Foreskin keratinocyte (primary cell): ENCODE measurements at places on chromosomes 2 and 18. TPM values are rescaled to one million over a fixed set of nuclear protein-coding genes. Genes with fewer than 3 reads are reported as not detected.
A peak's percentile ranks its signal among the peaks of the same experiment; 100 is the strongest.

GRCh38 chr2:233690444-233690843 lies 2.2 kb upstream of the UGT1A6 start:
- DNase-seq, result peak; percentile 76

- DNase-seq, result no peak
These were observed 38.0 kb downstream of the TSHZ1 start for GRCh38 chr18:75248426-75249174.

DNA sequence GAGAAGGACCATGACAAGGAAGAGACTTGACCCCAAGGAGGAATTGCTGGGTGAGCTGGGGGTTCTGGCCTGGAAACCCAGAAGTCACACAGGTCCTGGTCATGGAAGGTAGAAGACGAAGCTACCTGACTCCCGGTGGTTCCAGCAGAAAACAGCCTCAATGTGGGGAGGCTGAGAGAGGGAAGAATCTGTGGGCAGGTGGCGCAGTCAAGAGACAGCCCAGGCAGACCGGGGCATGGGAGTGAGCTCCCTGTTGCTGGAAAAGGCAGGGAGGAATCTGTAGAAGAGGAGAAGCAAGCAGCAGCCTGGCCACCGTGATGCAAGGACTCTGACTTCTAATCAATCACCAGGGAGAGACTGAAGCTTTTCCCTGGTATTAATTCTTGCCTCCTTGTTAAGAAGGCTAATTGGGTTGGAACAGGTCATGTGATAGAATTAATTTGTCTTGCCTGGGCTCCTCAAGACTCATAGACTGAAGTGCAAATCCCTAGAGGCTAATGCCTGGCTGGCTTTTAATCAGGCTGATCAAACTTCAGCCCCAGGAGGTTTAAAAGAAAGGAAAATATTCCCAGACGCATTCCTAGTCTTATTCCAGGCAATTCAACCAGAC lies 30.1 kb downstream of the CNGA3 start:
- no peak for DNase-seq

DNA sequence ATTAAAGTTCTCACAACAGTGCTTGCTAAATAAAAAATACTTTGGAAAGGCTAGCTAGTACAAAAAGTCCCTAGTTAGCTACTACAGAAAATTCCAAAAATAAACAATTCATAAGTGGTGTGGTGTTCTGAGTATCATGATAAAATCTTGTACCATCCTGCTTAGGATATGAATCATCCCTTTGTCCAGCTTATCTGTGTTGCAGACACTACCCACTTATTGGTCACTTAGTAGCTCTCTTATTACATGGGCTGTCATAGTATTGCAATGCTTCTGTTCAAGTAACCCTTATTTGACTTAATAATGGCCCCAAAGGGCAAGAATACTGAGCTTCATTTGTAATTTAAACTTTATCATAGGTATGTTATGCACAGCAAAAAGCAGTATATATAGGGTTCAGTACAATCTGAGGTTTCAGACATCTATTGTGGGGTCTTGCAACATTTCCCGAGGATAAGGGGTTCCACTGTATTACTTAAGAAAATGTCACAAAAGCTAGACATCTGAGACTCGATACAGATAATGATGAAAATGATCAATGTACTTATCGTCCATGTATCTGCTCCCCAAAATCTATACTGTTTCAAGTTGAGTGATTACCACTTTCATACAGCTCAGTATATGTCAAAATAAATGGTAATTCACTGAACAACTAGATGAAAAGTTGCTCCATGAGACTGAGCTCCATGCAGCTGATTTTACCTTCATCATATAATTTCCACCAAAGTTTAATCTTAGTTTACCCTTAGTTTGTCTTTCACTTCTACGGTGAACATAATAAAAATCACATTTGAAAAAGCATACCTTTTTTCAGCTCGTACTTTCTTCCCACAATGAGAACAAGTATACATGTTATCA lies 93.8 kb downstream of the C2orf74 start:
- peak; percentile 87 for DNase-seq

GRCh38 chr2:18276583-18277075 lies 283.8 kb downstream of the RDH14 start:
- DNase-seq, result no peak

DNA sequence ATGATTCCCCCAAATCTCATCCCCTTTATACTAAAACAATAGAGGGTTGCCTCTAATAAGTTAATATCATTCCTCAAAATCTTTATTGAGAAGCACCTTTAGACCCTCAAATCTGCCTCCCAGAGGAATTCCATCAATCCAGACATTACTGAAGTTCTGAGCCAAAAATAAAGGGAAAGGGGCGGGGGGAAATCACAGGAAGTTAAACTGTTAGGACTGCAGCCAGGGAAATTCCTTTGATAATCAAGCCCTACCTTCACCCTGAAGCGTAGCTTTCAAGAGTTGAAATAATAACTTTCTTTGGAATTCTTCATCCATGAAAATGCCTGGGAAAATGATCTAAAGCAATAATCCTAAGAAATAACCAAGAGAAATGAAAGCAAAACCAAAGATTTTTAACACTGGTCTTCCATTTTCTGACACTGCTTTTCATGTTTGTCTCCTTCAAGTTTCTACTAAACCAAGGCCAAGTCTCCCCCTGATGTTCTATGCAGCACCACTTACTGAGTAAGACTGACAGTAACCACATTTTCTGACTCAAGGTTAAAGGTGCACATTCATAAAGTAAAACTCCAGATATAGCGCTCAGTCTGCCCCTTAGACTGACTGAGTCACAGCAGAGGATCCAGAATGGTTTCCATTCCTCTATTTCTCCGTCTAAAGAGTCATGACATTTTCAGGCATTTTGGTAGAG lies 78.2 kb downstream of the TCF4 start:
- DNase-seq, result peak; percentile 51

DNA sequence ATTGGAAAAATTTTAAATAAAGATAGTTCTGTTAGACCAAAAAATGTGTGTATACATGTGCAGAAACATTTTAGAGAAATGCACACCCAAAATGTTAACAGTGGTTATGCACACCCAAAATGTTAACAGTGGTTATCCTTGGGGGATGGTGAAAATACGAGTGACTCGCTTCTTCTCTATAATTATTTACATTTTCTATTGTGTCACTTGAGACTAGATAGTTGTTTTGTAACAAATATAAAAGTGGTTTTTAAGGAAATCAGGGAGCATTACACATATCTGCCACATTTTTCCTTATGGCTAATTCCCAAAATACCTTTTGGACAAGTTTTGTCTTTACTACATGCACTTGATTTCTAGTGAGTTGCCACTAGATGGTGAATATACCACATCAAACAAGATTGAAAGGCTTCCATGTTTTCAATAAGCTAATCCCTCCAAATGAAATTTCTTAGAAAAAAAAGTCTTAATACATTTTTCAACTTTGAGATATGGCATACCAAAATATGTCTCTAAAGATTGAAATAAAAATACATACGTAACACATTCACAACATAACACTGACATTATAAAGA lies 9.0 kb upstream of the HIBCH start:
- no peak for DNase-seq

GRCh38 chr2:134234535-134234934 lies 19.3 kb upstream of the MGAT5 start:
- no peak for DNase-seq

DNA sequence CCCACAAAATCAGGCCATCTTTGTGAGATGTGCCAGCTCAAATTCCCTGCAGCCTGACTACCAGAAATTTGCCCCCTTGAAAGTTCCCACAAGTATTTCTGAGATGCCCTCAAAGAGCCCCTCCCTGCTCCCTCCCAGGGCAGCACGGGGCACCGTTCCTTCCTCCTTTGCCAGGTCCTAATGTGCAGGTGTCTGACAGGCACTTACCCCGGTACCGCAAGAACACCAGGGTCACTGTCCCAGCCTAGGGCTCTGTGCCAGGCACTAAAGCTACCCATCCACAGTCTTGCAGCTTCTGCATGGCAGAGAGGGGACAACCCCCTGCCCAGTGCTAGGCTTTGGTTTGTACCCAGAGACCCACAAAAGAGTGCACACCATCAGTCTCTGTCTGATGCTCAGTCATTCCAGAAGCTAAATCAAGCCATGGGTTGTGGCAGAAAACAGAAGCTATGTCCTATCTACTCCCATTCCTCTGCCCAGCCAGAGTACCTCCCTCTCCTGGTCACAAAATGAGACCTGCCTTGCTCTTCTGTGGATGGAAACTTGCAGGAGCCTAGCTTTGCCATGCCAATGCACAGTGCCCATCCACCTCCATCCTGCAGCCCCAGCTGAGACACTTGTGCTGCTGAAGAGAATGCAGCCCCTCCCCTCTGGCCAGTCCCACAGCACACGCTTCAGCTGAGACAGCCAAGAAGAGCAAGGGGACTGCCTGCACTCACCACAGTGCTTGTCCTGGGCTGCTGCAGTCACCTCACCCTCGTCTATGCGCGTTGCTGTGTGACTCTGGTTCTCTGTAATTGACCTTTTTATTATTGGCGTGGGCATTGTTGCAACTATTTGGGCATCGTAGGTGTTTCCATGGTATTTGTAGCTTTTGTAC lies 48.7 kb downstream of the INPP5D start:
- DNase-seq, result no peak

DNA sequence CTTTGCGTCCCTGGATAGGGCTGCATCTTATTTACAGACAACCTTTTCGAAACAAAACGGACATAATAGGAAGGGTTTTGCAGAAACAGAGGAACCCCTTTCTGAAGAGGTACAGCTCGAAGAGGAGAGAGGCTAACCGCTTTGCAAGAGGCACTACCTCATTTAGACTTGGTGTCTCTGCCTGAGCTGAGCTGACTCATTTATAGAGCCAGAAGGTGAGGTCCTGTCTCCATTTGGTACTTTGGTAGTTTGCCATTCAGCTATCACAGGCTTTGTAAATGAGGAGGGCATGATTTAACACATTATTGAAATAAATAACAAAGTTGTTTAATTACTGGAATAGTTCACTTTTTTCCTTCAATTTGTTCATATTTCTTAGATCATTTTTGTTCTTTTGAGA lies 2.2 kb upstream of the NXPH2 start:
- DNase-seq, result no peak

GRCh38 chr2:192194265-192194865 lies 368 bp downstream of the TMEFF2 start:
- DNase-seq, result no peak

DNA sequence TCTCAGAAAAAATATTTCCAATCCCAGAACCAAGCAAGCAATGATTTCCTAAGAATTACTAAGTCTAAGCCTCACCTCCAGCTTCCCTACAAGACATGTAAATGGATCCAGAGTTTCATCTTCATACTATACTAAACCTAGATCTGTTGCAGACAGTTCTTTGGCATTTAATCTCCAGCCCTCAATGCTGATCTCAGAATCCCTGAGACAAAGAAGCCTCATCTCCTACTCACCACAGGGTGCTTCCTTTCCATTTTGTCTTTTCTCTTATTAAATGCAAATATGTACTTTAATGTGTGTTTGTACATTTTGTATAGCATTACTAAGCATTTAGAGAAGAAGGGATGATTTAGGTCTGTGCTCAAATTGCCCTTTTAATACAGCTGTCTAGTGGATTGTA lies 954.9 kb downstream of the TDRD15 start:
- DNase-seq, result no peak

- DNase-seq, result no peak
These were observed 282.0 kb downstream of the SLC8A1 start for GRCh38 chr2:40169856-40170255.

GRCh38 chr2:34093790-34094189 lies 494.7 kb upstream of the FAM98A start:
- no peak for DNase-seq

DNA sequence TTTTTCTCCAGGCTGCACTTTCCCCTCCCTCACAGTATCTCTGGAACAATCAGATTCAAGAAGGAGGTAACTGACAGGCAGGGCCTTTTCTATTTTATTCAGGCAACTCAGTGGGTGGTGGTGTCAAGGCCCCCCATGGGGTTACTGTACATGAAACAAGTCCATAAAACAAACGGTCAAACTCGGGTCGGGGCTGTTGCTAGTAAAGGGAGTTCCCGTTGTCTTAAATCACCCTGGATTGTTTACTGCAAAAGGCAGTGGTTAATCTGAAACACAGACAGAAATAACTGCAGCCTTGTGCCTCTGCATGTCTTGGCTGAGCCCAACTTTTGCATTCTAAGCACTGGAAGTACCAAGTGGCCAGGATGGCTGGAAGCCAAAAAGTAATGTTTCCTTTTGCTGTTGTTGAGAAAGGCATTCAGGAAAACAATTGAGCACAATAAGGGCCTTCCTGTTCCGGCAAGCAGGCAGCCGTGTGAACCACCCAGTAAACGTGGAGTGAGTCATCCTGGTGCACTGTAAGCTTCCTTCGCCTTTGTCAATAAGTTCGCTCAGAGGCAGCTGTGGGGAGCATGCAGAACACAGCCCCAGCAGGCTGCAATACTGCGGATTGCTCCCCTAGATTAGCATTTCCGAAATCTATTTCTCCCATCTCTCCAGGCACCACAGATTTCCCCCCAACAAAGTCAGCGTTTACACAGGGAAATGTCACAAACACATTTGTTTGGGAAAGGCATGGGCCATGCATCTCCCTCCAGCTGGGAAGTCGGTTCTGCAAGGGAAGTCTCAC lies 149.6 kb downstream of the IRS1 start:
- DNase-seq, result peak; percentile 99

The CAVIN2 gene
- total RNA-seq, result 6.3 and 8.4 TPM in 2 replicates

The TFPI gene
- 0.42 and 0.54 TPM in 2 replicates for total RNA-seq

The C2orf80 gene
- total RNA-seq, result not detected in 2 replicates

The COL6A3 gene
- total RNA-seq, result 0.03 TPM in 1 of 2 replicates, not detected in the other

The MEX3C gene
- 57.0 and 66.5 TPM in 2 replicates for total RNA-seq

The ZSWIM2 gene
- total RNA-seq, result not detected in 2 replicates
